ENCODE measurements at places on chromosomes 3 and 15. TPM values are rescaled to one million over a fixed set of nuclear protein-coding genes. Genes with fewer than 3 reads are reported as not detected.

The SORD gene
- total RNA-seq: 27.7 TPM

The TMEM207 gene
- not detected for total RNA-seq

The HTR3E gene
- total RNA-seq: not detected

The ATP2C1 gene
- 61.0 TPM for total RNA-seq

The SPINK8 gene
- not detected for total RNA-seq

The UBP1 gene
- 72.6 TPM for total RNA-seq

The IL5RA gene
- total RNA-seq: not detected

The IL16 gene
- total RNA-seq: 0.72 TPM

The GOLGA8S gene
- 0.16 TPM for total RNA-seq

The EBLN2 gene
- 5.5 TPM for total RNA-seq

The STXBP5L gene
- total RNA-seq: not detected

The IL1RAP gene
- total RNA-seq: 46.5 TPM

The MESP1 gene
- total RNA-seq: 0.58 TPM

The KCNH8 gene
- 0.07 TPM for total RNA-seq
